ENCODE measurements at places on chromosomes 4 and X.

DNA sequence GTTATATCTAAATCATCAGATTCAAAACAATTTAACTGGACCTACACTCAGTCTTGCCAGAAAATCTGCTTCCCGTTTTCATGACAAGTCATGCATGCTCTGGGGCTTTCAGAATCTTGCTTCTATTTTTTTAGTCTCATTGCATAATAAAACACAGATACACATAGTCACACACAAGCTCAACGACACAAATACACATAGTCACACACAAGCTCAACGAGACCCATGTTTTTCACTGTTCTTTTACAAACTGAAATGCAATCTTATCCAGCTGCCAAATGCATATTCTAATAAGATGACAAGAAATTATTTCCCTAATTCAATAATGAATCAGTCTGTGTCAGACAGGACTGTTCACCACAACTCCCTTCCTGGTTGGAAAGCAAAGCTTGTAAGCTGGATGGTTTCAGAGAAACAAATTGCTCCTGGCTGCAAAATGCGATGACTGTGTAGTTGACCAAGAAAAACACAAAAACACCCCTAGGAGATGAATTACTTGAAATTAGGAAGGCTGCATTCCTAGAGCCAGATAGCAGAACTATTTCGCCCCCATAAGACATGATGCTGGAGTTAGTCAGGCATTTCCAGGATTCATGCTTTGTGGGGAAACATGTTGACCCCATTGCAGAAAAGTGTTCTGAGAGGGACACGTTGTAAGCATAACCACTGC lies 208.7 kb downstream of the CHIC2 start:
- DNase-seq: no peak

DNA sequence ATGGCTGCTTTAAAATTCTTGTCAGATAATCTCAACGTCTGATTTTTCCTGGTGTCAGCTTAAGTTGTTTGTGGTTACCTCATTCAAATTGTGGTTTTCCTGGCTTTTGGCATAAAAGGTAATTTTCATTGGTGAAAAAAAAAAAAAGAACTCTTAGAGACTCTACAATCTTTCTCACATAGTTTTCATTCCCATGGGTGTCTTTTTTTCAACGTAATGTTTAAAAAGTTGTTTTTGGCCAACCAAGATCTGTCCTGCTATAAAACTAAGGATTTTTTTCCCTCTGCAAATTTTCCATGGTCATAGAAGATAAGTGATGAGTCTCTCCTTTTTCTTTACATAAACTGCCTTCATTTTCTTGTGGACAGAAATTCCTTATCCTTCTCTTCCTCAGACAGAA lies 28.9 kb upstream of the RPS6KA6 start:
- DNase-seq: no peak

DNA sequence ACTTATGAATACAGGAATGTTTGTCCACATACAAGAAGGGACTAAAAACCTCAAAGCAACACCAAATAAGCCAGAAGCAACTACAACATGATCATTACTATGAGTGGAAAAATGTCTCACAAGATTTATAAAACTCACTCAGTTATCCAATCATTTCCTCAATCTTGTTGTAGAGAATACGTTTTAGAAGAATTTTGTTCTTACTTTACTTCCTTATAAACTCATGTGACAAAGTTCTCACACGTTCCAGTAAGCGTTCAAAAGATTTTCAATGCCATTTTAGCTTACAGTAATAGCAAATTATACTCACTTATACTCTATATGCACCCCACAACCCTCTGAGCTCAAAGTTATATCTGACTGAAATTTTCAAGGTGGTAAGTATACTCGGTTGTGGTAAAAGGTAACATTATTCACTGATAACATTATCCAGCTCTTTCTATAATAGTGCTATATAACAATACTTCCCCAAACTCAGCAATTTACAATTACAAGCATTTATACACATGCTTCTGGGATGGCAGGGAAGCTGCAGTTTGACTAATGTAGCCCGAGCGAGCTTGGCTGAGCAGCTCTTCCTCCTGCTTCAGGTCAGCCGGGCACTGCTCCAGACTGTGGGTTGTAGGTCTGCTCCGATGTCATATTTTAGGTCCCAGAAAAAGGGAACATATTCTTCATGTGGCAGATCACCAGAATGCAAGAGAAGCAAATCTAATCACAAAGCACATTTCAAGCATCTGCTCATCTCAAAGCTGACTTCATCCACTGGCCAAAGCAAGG lies 226.3 kb downstream of the RCHY1 start:
- DNase-seq: no peak

DNA sequence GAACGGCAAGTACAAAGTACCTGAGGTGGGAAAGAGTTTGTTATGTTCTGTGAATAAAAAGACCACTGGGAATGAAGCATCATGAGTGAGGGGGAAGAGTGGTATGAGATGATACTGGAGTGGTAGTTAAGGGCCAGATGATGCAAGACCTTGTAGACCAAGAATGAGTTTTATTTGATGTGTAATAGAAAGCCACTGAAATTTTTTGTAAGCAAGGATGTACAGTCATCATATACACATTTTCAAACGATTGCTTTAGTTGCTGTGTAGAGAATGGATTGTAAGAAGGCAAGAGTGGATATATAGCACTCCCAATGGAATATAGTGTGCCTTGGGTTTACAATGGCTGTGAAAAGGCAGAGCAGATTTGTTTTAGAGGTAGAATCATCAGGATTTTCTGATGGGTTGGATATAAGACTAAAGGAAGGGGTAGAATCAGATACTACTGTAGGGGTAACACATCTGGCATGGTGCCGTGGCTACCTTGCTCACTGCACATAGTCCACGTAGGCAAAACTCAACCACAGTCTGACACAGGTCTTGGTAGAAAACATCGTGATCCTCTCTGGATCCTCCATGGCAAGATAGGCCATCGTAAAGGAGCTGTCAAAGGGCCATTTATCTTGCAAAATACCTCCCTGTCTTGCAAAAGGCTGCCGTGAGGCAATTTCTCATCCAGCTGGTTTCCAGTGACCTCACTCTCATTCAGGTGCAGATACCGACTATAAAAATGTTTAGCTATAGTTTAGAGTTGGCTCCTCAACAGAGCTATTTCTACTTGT lies 14.9 kb downstream of the TIFA start:
- DNase-seq: no peak

GRCh38 chrX:74578137-74578536 lies 36.3 kb downstream of the RLIM start:
- DNase-seq: peak; percentile 17

- DNase-seq: no peak
Observed at GRCh38 chrX:29890646-29891200, 324.6 kb upstream of the MAGEB2 start.
